Stimulated activated CD4-positive, alpha-beta T cell treated with anti-CD3 and anti-CD28 coated beads, Interleukin-15, amount 100 ng/mL, for 1 hour (primary cell): ENCODE measurements at places on chromosomes 7 and 10.

DNA sequence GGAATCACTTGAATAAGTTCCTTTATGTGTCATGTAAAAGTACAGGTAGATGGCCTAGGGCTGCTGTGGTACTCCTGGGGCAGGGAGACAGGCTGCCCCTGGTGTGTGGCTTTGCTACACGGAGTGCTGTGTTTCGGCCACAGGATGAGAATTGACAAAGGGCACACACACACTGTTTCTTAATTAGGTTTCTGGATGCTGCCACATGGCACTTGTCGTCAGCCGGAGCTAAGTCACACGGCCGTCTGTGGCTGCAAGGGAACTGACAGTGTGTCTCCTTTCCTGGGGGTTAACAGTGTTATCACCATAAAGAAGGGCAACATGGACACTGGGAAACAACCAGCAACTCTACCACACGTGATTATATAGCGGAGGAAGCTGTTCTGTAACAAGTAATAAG is 55.7 kb upstream of the CREB5 start:
- DNase-seq: no peak

DNA sequence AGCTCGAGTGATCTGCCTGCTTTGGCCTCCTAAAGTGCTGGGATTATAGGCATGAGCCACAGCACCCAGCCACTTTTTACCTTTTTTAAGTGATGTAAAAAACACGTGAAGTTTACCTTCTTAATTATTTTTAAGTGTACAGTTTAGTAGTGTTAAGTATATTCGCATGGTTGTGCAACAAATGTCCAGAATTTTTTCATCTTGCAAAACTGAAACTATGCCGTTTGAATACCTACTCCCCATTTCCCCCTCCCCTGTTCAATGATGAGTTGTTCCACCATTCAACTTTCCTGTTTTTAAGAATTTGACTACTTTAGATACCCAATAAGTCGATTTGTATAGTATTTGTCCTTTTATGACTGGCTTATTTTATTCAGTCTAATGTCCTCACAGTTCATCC is 10.9 kb downstream of the NRBF2 start:
- no peak for DNase-seq

DNA sequence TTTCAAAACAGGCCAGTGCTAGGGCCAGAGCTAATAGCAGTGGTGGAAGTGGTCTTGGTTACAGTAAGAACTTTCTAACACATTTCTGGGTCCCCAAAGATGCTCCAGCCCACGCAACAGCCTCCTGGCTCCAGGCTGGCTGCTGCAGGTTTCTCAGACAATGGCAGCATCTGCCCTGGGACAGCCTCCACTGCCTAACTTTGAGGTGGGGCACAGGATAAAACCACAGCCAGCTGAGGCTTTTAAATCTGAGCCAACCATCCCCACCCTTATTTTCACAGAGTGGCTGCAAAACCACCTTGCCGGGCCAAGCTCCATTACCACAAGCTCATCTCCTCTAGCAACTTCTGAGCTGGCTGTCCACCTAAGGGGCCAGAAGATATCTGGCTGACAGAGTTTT is 84.8 kb downstream of the FAM53B start:
- no peak for DNase-seq

DNA sequence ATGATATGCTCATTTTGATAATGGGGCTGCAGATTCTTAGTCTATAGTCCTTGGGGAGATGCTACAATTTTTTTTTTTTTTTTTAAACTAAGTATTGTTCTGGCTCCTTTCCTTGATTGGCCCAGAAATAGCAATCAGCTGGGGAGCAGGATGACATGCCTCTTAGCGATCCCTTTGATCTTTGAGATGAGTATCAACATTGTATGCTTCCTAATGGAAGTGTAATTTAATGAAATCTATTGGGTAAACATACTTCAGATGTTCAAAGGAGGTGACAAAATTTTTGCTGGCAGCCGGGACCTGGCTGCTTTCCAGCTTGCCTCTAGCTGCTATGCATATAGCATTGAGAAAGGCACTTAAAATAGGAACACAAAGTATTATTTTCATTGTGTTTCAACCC is 43.5 kb downstream of the VTI1A start:
- DNase-seq: no peak

DNA sequence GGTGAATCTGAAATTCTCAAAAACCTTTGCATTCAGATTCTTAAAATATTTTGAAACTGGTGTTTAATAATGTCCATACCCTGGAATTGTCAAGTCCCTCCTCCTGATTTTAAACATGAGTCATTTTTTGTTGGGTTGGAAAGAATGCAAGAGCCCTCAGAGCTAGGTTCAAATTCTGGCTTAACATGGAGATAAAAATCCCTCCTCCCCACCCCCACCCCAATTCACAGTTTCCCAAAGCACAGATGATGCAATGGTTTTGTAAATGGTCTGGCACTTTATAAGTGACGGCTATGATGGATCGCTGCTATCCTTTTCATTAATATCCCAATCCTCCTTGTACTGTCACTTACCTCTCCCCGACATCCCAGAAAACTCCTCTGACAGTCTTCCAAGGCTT is 332.8 kb downstream of the PLXNA4 start:
- no peak for DNase-seq

DNA sequence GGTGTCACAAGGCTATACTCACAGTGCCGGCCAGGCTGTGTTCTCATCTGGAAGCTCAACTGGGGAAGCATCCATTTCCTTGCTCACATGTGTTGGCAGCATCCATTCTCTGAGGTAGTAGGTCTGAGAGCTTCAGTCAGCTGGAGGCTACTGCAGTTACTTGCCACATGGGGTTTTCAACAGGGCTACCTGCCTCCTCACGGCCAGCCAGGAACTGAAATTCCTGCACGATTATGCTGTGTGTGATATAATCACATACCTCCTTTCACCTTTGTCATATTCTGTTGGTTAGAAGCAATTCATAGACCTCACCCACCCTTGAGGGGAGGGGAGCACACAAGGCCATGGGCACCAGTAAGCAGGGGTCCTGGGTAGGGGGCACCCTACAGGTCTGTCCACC is 37.4 kb downstream of the PYROXD2 start:
- DNase-seq: no peak

DNA sequence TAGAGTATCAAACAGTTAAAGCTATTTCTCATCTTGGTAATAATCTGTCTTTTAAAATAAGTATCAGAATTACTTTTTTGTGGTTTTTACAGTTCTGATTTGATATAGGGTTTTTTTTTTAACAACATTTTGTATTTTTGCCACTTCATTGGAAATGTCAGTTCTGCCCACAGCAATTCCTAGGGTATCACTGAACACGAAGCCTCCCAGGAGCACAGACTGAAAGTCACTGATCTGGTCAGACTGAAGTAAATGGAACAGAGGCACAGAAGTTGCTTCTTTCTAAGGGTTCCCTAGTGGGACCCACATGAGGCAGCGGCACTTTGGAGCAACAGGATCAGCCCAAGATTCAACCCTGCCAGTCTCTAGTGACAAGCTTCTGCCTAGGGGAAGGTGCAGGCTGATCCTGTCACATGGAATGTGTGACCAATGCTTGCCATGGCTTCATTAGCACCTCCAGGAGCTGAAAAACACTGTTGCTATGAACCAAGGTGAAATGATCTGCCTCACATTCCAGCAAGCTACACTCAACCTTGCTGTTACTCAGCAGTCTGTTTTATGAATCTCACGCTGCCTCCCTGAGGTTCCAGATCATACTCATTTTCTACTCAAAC is 273.4 kb upstream of the CSTF2T start:
- no peak for DNase-seq

DNA sequence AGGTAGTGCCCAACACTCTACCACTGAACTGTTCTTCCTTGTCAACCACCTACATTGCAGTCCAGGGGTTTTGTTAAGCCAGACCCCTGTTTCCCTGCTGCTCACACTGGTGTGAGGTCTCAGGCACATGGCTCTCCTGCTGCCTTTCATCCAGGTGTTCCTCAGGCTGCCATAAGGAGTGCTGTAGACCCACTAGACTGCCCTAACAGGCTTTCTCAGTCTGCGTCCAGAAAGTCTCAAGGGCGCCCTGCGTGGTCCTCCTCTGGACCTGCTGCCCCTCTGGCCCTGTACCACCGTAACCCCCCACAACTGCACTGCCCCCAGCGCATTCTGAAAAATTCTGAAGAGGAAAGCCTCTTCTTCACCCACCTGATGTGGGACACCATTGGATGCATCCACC is 225.7 kb upstream of the ANKRD30A start:
- DNase-seq: no peak

DNA sequence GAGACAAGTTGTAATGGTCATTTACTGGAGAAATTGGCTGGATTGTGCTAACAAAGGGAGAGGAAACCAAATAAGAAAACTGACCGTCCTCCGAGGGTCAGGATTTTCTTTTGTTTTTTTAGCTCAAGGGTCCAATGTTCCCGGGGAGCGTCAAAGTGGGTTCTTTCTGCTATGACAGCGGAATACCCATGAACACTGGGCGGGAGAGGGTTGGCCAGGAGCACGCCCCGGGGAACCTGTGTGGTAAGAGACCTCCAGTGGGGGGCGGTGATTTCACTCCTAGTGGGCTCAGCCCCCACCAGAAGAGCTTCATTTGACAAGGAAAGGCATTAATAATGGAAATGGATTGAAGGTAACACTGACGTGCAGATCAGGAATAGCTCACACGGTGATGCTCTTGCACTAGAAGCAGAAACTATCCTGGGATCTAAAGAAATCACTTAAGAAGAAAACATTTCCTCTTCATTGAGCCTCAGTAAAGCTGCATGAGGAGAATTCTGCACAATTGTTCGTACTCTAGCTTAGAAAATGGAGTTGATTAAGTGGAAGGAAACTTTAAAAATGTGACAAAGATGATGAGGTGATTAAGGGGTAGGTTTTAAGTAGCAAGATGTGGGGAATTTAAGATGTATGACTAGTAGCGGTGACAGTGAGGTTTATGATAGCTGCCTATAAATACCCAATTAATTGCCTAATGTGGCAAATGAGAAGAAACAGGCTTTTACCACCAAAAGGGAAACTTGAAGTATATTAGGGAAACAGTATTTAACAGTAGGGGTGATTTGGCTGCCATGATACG is 627.2 kb downstream of the SUGCT start:
- DNase-seq: no peak

- DNase-seq: no peak
Measured at GRCh38 chr7:157565201-157565626, 228.4 kb downstream of the DNAJB6 start.

GRCh38 chr10:113169853-113170460 is 219.9 kb downstream of the TCF7L2 start:
- DNase-seq: no peak

GRCh38 chr7:45690762-45691150 is 116.6 kb downstream of the ADCY1 start:
- no peak for DNase-seq

GRCh38 chr7:99027241-99027640 is 116.7 kb downstream of the SMURF1 start:
- no peak for DNase-seq

GRCh38 chr10:74977913-74978847 is 133.3 kb upstream of the SAMD8 start:
- no peak for DNase-seq

DNA sequence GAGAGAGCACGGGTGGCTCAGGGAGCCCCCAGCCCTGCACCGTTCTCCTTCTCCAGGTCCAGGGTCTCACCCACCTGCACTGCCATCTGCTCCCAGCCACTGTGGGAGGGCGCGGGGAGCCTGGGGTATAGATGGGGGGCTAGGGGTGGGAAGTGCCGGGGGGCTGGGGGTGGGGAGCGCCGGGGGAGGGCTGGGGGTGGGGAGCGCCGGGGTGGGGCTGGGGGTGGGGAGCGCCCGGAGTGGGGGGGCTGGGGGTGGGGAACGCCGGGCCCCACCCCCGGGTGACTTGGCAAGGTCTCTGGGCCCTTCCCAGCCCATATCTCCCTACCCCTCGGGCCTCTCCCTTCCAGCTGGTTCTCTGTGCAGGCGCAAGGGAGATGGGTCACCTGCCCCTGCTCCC is at the start of gene GRIFIN:
Gene GRIFIN (minus strand): TSS at position 101 of the 400 bp plus-strand sequence. CDS start 15 bp downstream, at position 86.
- DNase-seq: no peak

DNA sequence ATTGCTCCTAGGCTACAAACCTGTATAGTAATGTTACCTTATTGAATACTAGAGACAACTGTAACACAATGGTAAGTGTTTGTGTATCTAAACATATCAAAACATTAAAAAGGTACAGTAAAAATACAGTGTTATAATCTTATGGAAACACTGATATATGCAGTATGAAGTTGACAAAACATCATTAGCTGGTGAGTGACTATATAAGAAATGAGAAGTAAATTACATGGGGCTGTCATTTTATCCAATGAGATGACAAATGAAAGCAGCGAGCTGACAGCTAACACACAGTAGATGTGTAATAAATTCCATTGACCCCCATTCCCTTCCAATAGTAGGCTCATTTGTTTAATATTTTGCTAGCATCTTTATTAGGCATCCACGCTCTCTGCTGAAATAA is 198.1 kb upstream of the GHITM start:
- no peak for DNase-seq

DNA sequence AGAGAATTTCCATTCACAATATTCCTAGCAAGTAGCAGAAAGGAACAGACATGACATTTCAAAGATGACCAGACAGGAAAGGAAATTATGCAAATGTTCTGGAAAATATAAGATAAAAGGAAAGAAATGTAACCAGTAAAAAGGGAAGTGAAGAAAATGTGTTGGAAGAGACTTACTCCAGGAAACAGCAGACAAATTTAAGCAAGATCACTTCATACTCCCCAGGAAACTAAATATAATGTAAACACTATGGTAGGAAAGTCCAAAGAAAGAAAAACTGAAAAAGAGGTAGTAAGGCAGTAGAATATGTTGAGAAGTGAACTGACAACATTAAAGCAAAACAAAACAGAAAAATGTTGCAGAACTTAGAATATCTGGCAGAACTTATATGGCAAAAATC is 6.4 kb upstream of the ST8SIA6 start:
- DNase-seq: no peak

DNA sequence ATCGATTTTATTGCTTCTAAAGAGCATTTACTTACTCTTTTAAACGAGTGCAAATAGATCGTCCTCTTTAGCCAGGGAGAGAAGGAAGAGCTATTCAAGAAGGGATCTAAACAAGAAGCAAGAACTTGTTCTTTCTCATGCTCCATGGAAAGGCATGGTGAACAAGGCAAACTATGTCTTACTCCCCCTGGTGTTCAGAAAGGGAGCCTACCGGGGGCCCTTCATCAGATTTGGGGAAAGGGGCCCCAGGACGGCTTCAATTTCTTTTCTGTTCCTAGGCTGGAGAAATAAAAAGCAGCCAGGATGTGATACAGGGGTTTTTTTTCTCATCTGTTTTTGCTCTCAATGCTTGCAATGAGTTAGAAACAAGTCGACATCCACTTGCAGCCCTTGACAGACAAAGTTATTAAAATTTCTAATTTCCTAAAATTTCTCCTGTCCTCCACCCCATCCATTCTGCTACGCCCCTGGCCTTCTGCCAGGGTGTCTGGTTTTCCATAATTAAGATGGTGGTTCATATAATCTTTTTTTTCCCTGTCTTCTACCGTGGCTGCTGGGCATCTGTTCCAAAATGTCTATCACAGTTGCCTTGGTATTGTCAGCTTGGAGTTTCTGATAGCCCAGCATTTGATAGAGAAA is 214.4 kb downstream of the CREB5 start:
- DNase-seq: no peak

- no peak for DNase-seq
Measured at GRCh38 chr10:13865758-13866491, 279.2 kb downstream of the PRPF18 start.
